Skeletal muscle tissue (tissue), 5 donors: ENCODE measurements at places on chromosomes 16 and 17. TPM values are rescaled to one million over a fixed set of nuclear protein-coding genes. Genes with fewer than 3 reads are reported as not detected.

LPCAT2 gene
- total RNA-seq = 24.5 TPM

ZMYND15 gene
- 0.52 TPM for total RNA-seq

SHISA6 gene
- 2.1 TPM for total RNA-seq

LRRC46 gene
- total RNA-seq = not detected

DHRS11 gene
- total RNA-seq = 4.2 TPM

MYADML2 gene
- 16.7 TPM for total RNA-seq

TOB1 gene
- total RNA-seq = 27.1 TPM

APOBR gene
- under 0.01 TPM for total RNA-seq

OGFOD1 gene
- 21.4 TPM for total RNA-seq

KRTAP3-1 gene
- not detected for total RNA-seq

ATP2A1 gene
- total RNA-seq = 502 TPM

ZNF598 gene
- total RNA-seq = 4.7 TPM

RNF167 gene
- 12.0 TPM for total RNA-seq

IQCK gene
- total RNA-seq = 10.4 TPM

CDK5R1 gene
- total RNA-seq = 6.3 TPM

NECAB2 gene
- not detected for total RNA-seq

MED13 gene
- total RNA-seq = 69.4 TPM

SLFN12L gene
- total RNA-seq = 0.52 TPM

MT1E gene
- total RNA-seq = 18.8 TPM

ZG16B gene
- total RNA-seq = 0.52 TPM

SLFN12 gene
- 16.7 TPM for total RNA-seq

GPRC5C gene
- 44.4 TPM for total RNA-seq

P2RX5 gene
- total RNA-seq = 13.0 TPM

HAS3 gene
- total RNA-seq = under 0.01 TPM

CKLF gene
- total RNA-seq = 34.4 TPM
